ENCODE measurements at places on chromosomes 3 and 15.

DNA sequence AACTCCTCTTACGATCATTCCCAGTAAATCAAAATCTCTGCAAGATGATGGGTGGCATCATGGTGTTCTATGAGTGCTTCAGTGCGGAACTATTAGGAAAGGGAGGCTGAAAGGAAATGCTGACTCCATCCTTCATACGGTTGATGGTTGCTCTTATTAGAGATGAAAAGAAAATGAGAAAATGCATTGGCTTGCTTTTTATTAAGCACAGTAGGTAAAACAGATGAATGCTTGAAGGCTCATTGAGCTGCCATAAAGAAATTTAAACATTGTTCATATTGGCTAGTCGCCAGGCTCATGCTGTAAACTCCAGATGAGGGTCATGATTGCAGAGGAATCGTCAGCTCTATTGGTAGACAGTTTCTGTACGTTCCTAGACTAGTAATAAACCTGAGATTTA, 115.8 kb downstream of the EPHA3 start:
- no peak for DNase-seq

GRCh38 chr3:156705761-156706616, 31.6 kb downstream of the TIPARP start:
- DNase-seq: no peak

DNA sequence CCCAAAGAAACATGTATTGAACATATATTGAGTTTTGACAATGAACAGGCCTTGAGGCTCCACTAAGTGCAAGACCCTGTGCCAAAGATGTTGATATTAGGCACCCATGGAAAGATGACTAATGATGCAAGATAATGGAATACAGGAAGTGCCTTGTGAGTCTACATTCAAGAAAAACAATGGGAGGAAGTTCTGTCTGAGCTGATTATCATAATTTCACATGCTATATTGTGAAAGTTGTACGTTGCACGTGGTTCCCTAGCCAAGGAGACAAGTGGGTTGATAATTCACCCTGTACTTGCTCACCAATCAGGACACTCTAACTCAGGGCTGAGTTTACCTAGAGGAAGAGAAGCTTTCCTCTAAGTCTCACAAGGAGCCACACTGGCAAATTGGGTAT, 186.9 kb upstream of the STAC start:
- DNase-seq: no peak

- no peak for DNase-seq
Observed at GRCh38 chr3:134211797-134212196, 38.9 kb downstream of the RYK start.

GRCh38 chr15:84934942-84935729, 46.5 kb upstream of the PDE8A start:
- no peak for DNase-seq

GRCh38 chr15:94538280-94538679, 306.9 kb downstream of the MCTP2 start:
- DNase-seq: no peak

DNA sequence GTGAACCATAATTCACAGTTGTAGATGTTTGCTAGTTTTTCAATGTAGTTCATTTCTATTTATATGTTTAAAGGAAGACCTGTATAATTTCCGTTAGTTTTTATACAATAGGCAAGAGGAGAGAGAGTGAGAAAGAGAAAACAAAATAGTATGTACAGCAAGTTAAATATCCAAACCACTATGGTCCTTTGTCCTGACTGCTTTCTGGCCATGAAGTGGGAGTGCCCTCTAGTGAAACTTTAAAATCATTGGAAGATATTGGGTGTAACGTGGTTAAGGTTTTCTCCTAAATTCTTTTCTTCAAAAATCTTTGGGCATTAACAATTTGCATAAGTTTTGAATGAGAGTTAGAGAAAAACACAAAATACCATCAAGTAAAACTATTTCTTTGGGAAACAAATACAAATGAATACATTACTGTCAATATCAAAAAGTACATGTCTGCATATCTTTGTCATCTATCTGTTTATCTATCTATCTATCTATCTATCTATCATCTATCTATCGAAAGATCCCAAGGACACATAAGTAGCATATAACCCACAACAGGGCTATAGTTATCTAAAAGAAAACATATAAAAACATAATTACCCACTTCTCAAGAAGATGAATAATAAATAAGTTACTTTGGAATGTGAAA, 534.6 kb upstream of the ATP11B start:
- no peak for DNase-seq

- no peak for DNase-seq
Observed at GRCh38 chr3:115165266-115165665, 18.2 kb upstream of the ZBTB20 start.

DNA sequence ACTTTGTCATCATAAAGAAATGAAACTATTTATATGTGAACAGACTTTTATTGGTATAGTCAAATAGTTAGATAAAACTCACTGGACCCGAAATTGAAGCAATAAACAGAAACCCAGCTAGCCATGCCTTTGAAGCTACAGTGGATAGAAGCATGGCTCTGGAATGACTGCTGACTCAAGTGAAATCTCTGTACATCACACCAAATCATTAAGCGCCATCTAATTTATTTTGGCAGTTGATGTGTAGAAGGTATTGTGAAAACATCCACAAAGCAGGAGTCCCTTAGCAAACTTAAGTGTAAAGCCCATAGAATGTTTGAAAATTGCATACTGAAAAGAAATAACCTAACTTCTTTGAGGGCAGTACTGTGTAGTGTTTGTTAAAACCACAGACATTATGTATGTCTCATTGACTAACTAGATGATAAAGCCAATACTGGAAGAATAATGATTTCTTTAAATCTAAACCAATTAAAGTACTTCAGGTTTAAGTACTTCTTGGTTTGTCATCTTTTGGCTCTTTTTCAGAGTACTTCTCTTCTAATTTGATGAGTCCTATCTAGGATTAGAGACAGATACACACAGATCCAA, 42.8 kb upstream of the FBXL22 start:
- no peak for DNase-seq

DNA sequence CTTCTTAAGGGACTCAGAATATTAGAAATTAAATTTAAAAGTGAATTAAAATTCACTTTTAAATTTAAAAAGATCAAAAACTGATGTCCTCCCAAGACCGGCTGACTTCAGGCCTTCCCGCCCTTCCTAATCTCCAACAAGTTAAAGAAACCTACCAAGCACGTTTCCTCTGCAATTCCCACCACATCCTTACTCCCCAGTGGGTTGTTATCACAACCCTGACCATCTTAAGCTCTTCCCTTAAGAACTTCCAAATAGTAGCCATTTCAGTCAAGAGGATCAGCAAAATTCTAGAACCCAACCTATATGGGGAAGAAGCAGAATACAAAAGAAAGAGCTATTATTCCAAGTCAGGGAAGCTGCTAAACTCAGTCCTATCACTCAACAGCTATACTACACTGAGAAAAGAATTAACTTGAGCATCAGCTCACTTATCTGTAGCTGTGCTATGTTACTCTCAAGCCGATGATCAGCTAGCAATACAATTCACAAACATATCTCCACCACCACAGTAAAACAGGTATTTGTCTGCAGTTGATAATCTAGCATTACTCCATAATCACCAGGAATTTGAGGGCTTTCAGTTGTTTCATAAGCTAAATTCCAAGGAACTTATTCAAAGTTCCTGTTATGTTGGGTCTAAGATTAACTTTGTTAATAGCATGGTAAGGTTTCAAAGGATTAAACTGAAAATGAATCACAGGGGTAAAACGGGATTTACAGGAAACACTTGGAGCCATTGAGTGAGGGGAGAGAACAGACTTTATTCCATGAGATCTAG, 14.3 kb downstream of the ABCC5 start:
- DNase-seq: no peak

- DNase-seq: no peak
Observed at GRCh38 chr15:29888646-29889045, 66.4 kb upstream of the TJP1 start.

DNA sequence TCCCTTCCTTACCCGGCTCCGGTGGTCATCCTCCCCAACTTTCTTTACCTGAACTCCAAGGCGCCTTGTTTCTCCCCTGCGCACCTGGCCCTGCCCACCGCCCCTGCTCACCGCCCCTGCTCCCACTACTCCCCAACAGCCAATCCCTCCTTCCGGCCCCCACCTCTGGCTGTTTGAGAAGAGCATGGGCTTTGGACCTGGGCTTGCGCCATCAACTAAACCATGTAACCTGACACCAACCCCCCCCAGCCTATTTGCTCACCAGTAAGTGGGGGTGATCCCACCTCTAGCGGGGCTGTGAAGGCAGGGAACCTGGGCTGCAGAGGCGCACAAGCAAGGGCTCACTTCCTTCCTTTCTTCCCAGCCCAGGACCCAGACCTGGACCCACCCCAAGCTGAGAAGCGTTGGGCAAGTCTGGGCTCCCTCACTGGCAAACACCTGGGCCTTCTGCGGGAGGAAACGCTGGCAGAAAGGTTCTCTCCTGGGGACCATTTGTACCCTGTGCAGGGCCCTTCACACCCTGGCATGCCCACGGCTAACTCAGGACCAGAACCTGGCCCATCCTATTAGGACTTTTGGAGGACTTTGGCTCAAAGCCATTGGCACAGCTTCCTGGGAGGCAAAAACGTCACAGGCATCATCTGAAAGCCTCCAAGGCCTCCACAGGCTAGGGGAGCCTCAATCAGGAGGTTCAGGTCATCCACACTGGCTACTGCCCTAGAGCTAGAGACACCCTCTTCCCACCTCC, at the start of gene PLXNB1:
TSS of gene PLXNB1 (minus strand) at position 127 of the 748 bp plus-strand sequence. CDS start 5,475 bp downstream, outside the sequence.
- peak; percentile 97 for DNase-seq
